ENCODE measurements at places on chromosomes 1 and 21. TPM values are rescaled to one million over a fixed set of nuclear protein-coding genes. Genes with fewer than 3 reads are reported as not detected.

ADORA1 gene
- 1.1 TPM for total RNA-seq

S1PR1 gene
- total RNA-seq, result 98.5 TPM

ATP5PO gene
- total RNA-seq, result 289 TPM

HSPA6 gene
- total RNA-seq, result 3.7 TPM

RHD gene
- not detected for total RNA-seq

GNAT2 gene
- total RNA-seq, result not detected

SPATA45 gene
- total RNA-seq, result not detected

CORT gene
- total RNA-seq, result 0.29 TPM

SLC39A1 gene
- total RNA-seq, result 74.3 TPM

ARID4B gene
- total RNA-seq, result 38.2 TPM

PADI3 gene
- total RNA-seq, result not detected

FAM72C gene
- total RNA-seq, result not detected

MNDA gene
- 19.7 TPM for total RNA-seq

KLHDC9 gene
- 7.4 TPM for total RNA-seq

AVPR1B gene
- not detected for total RNA-seq

FMO4 gene
- 1.2 TPM for total RNA-seq

NUP210L gene
- total RNA-seq, result not detected

DMAP1 gene
- 30.9 TPM for total RNA-seq

GPR89B gene
- 20.8 TPM for total RNA-seq
